ENCODE measurements at places on chromosomes 1 and 21.

GRCh38 chr1:165630629-165631341 lies at the start of gene MGST3:
Gene MGST3, plus strand, starts transcription at chr1:165631234. Its CDS starts 18,614 bp downstream, at chr1:165649848.
- DNase-seq, result peak; percentile 91

- DNase-seq, result no peak
Measured at GRCh38 chr1:30818568-30819243, 61.1 kb upstream of the LAPTM5 start.

- DNase-seq, result no peak
Measured at GRCh38 chr21:40272037-40272436, 404.8 kb downstream of the PCP4 start.

DNA sequence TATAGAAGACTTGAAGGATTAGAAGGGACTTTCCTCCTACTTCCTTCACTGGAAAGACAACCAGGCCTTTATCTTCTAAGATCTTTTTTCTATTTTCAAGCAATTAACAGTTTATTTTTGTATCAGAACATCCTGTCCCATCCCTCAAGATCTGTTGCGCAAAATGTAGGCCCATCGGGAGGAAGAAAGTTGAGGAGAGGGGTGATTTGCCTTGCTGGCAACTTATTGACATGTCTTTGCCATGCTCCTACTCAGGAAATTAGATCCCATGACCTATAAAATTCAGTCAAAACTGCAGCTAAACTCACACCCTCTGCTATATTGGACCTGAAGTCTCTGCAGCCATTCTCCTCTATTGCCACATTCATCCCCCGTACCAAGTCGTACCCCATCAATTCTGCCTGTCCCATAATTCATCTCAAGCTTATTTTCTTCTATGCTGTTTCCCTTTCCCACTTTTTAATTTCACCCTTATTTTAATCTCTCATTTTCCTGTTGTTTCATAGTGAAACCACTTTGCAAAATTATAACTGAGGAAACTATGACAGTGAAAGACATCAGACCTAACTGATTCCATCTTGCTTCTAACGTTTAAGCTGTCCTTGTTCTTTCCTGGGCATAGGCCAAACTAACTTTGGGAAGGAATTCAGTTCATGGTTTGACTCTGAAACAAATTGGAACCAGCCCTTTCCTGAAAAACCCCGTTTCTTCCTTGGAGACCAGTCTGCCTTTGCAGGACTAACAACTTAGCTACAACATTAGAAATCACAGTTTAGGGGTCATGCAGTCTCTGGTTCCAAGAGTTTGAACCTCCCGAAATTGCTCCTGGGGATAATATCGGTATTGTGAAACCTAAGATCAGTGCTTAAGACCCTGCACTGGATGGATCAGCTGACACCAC lies 195.7 kb upstream of the PTBP2 start:
- no peak for DNase-seq

DNA sequence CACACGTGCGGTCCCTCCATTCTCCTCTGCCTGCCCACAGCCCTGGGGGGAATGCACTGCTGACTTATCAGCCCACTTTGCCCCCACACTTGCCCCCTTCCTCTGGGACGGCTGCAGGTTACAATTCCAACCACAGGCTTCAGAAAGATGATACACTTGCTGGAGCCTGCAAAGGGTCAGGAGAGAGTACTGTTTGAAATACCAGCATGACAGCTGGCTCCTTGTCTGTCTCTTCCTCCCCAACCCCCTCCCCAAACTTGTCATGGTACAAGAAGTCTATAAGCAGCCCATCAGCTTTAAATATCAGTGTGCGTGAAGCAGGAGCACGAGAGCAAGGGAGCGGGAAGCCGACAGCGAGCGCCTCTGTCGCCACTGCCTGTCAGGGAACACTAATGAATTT lies 62.4 kb downstream of the ERI3 start:
- no peak for DNase-seq

- DNase-seq, result no peak
Measured at GRCh38 chr1:217138173-217138765, 415.0 kb upstream of the ESRRG start.

DNA sequence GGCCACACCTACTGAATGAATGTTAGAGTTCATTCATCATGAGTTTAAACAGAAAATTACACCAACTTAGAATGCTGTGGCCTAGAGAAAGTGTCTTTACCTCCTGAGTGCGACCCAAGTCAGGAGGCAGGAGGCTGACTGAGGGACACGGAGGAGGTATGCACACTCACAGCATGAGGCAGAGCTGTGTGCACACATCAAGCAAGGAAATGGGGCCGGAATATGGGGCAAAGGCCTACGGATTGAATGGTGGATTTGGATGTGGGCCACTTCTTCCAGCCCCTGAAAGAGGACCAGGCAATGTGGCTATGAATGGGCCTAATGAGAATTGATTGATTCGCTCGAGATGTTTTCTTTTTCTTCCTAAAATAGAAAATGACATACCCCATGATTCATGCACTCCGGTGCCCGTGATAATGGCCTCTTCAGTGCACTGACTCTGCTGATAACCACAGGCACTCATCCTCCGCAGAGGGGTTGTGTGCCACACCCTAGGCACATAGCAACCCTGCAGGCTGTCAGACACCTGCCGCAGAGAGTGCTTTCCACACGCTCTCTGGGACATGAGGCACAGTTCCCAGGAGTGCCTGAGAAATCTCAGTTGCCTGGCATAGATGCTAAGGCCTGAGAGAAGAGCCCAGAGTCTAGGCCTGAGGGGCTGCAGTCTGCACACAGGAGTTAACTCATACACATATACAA lies 155.5 kb downstream of the GLUL start:
- no peak for DNase-seq

- no peak for DNase-seq
Measured at GRCh38 chr21:40706176-40706575, 140.8 kb downstream of the DSCAM start.

DNA sequence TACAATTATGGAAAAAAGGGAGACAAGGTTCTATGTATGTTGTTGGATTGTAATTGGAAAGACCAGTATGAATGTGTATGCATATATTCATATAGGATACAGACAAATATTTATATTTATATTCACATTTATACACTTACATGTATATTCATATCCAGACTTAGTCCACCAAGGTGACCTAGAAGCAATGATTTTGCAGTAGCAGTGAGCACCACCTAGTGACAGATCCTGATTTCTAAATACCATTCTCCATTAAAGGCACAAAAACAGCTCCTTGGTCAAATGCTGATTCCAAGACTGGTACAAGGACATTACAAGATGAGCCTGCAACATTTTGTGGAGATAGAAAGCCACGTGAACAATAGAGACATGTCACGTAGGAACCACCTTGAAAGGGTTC lies 153.4 kb downstream of the SDCCAG8 start:
- no peak for DNase-seq

GRCh38 chr1:222790115-222790514 lies 24.7 kb upstream of the DISP1 start:
- DNase-seq, result no peak

DNA sequence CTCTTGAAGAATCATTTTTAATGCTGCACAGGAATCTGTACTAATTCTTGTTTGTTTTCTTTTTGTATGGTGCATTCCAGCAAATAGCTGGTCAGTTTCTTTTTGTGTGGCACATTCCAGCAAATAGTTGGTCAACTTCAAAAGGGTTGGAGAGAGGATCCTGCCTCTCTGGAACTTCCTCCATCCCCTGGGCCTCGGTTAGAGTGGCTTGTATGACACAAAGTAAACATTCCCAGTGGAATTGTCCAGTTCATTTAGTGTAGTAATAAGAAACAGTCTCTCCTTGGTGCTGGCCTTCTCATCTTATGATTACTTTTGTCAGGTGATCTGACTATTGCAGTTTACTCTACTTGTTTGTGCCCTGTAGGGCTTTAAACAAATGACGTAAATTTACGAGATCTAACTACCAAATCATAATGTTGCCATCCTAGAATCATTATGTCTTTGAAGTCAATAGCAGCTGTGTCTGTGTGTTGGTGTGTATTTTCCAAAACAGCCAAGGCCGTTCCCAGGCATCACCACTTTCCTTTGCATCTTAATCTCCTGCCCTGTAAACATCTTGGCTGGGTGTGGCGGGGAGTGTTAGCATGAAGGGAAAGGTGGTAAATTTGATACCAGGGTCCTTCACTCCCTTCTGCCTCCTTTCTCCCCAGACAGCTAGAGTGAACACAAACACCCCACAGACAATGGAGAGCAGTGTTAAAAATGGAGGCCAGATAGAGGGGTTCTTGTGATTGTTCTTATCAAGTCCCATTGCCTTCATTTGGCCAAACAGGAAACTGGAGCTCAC lies 77.9 kb downstream of the CDC7 start:
- no peak for DNase-seq

- no peak for DNase-seq
Measured at GRCh38 chr1:41663671-41664400, 179.4 kb upstream of the EDN2 start.

GRCh38 chr1:185840880-185841279 lies 106.7 kb downstream of the HMCN1 start:
- DNase-seq, result no peak

- DNase-seq, result no peak
Measured at GRCh38 chr1:245332085-245332484, 177.3 kb downstream of the KIF26B start.

Measured in CD4-positive, alpha-beta T cell treated with Interleukin-6 at 100 ng/mL for 8 hours (primary cell).